ENCODE measurements at places on chromosomes 2 and 18. TPM values are rescaled to one million over a fixed set of nuclear protein-coding genes. Genes with fewer than 3 reads are reported as not detected.
A peak's percentile ranks its signal among the peaks of the same experiment; 100 is the strongest.

- no peaks in the 10 kb centered on the region for H3K27me3 ChIP-seq
- no peak overlapping the region for H3K4me3 ChIP-seq
- no peak for DNase-seq
- no peak overlapping the region for H3K27ac ChIP-seq
- H3K4me1 ChIP-seq = no peaks in the 10 kb centered on the region
Measured at GRCh38 chr18:41906528-41907146, 48.4 kb upstream of the PIK3C3 start.

DNA sequence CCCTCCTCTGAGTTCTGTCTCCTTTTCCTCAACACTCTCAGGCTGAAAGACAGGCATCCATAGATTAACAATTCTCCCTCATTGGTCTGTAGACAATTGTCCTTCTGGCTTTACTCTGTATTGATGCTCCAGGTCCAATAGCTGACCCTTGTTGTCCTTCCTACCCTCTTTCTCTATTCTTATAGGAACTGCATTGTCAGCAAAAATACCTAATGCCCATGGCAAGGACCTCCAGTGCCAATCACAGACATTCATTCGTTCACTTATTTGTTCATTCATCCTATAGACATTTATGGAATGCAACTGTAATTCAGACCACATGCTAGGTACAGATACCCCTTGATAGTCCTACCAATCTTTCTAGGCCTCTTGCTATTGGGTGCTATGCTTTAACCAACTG, 69.8 kb upstream of the DTNA start:
- no peak overlapping the region for H3K4me3 ChIP-seq
- H3K27me3 ChIP-seq = no peaks in the 10 kb centered on the region
- H3K27ac ChIP-seq = no peak overlapping the region
- H3K4me1 ChIP-seq = no peaks in the 10 kb centered on the region
- H3K36me3 ChIP-seq = no peaks in the 10 kb centered on the region

DNA sequence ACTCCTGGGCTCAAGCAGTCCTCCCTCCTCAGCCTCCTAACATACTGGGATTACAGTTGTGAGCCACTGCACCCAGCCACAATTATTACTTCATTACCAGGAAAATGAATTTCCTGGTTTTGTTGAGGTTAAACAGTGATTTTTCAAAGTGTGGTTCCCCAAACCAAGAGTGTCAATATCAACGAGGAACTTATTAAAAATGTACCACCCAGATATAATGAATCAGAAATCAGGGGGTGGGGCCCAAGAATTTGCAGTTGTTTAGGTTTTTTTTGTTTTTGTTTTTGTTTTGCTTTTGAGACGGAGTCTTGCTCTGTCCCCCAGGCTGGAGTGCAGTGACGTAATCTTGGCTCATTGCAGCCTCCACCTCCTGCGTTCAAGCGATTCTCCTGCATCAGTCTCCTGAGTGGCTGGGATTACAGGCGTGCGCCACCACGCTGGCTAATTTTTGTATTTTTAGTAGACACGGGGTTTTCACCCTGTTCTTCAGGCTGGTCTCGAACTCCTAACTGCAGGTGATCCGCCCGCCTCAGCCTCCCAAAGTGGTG, 94.1 kb downstream of the WDSUB1 start:
- H3K4me3 ChIP-seq = no peak overlapping the region
- H3K36me3 ChIP-seq = no peaks in the 10 kb centered on the region
- H3K27me3 ChIP-seq = no peaks in the 10 kb centered on the region
- H3K27ac ChIP-seq = no peak overlapping the region
- no peak for DNase-seq

Gene NT5DC4
- total RNA-seq = not detected

Gene UCN
- 0.25 TPM for total RNA-seq

Gene C2orf49
- 8.2 TPM for total RNA-seq

DNA sequence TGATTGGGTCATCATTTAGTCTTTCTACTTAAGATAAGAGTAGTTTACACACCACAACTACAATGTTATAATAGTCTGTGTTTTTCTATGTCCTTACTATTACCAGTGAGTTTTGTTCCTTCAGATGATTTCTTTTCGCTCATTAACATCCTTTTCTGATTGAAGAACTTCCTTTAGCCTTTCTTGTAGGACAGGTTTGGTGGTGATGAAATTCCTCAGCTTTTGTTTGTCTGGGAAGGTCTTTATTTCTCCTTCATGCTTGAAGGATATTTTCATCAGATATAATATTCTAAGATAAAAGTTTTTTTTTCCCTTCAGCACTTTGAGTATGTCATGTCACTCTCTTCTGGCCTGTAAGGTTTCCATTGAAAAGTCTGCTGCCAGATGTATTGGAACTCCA, 38.0 kb upstream of the SLC16A14 start:
- H3K27ac ChIP-seq = no peak overlapping the region
- no peaks in the 10 kb centered on the region for H3K27me3 ChIP-seq
- H3K36me3 ChIP-seq = no peaks in the 10 kb centered on the region
- no peaks in the 10 kb centered on the region for H3K4me1 ChIP-seq

Gene CCBE1
- 2.6 TPM for total RNA-seq

GRCh38 chr2:140947236-140947635, 1183.6 kb downstream of the LRP1B start:
- no peak for DNase-seq
- H3K36me3 ChIP-seq = no peaks in the 10 kb centered on the region
- no peak overlapping the region for H3K27ac ChIP-seq
- H3K4me1 ChIP-seq = no peaks in the 10 kb centered on the region
- H3K27me3 ChIP-seq = no peaks in the 10 kb centered on the region

Gene RTP5
- not detected for total RNA-seq

Gene RFX8
- total RNA-seq = 0.09 TPM

Gene CYP27C1
- total RNA-seq = 0.08 TPM

DNA sequence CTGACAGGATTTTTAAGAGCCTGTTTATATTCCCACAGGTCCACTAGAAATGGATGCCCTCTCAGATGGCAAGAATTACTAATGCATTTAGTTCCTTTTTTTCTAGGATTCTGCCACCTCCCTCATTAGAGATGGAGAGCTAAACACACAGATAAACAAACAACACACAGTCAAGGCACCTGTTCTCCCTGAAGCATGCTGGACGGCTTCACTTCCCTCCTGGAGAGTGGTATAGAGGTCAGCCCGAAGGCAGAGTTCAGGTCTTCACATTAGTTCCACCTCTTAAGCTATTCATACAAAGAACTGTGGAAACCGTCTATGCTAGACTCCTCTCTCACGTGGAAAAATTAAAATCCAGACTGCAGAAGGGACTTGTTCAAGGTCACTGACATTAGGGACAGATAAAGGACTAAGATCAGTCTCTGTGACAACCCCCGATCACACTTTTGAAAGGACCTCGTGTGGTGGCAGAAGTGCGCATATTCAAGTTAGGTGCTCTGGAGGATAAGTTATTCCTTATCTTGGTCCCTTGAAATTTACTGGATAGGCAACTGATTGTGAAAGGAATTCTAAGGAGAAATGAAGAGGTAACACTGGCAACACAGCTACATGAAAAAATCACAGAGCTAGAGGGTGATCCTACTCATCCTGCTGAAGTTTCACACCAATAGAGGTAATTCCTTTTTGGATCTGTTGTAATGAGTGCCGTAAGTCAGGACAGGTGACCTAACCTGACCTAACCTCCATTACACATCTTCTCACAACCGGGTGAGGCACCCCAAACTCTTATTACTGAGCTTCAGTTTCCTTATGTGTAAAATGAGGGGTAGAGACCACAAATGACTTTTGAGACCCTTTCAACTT, 75.1 kb downstream of the SPRED2 start:
- no peak for DNase-seq
- H3K27ac ChIP-seq = no peak overlapping the region
- no peaks in the 10 kb centered on the region for H3K36me3 ChIP-seq
- no peak overlapping the region for H3K4me3 ChIP-seq
- no peaks in the 10 kb centered on the region for H3K27me3 ChIP-seq

DNA sequence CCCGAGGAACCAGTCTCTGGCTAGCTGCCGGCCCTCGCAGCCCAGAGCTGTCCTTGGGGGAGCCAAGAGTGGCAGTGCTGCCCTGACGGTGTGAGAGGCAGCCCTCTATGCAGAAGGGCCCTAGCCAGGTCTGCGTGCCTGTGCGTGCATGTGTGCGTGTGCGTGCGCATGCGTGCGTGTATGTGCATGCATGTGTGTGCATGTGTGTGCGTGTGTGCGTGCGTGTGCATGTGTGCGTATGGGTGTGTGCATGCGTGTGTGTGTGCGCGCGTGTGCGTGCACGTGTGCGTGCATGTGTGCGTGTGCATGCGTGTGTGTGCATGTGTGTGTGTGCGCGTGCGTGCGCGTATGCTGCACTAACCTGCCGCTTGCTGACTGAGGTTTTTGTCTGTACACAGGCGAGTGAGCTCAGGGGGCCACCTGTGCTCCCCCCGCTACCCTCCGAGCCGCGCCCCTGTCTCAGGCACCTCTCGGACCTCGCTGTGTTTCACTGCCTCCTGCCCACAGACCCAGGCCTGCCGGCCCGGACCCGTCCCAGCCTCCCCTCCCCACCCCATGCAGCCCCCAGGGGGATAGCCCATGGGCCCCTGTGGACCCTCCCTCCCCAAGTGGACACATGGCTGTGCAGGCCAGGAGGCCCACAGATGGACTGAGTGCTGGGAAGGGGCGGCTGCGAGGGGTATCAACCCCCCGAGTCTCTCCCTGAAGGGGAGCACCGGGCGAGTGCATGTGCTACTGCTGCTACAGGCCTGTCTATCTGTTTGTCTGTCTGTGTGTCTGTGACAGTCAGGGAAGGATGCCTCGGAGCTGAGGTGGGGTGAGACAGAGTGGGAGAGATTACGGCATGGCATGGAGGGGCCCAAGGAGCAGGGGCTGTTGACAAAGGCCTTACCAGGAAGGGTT, 31.3 kb downstream of the SPEG start:
- no peaks in the 10 kb centered on the region for H3K4me1 ChIP-seq
- no peaks in the 10 kb centered on the region for H3K36me3 ChIP-seq
- no peak overlapping the region for H3K4me3 ChIP-seq
- no peaks in the 10 kb centered on the region for H3K27me3 ChIP-seq
- DNase-seq = no peak
- H3K27ac ChIP-seq = no peak overlapping the region

- peaks cover 29% of the 10 kb centered on the region for H3K4me1 ChIP-seq
- H3K27ac ChIP-seq = no peak overlapping the region
- H3K36me3 ChIP-seq = no peaks in the 10 kb centered on the region
- DNase-seq = no peak
- H3K4me3 ChIP-seq = no peak overlapping the region
Measured at GRCh38 chr2:127080226-127080937, 26.6 kb downstream of the BIN1 start.

DNA sequence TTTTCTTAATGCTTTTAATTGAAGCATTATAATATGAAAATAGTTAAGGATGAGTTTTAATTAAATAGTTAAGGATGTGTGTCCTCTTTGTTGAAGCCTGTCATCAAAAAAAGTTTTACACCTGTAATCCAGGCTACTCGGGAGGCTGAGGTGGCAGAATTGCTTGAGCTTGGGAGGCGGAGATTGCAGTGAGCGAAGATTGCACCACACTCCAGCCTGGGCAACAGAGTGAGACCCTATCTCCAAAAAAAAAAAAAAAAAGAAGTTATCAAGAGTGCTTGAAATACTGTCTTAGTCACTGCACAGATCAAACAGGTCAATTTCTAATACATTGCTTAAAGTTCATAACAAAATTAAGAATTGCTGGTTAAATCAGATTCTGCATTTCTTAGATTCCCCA, 193.6 kb downstream of the CD226 start:
- no peak overlapping the region for H3K4me3 ChIP-seq
- DNase-seq = no peak
- H3K4me1 ChIP-seq = no peaks in the 10 kb centered on the region
- no peaks in the 10 kb centered on the region for H3K27me3 ChIP-seq
- no peaks in the 10 kb centered on the region for H3K36me3 ChIP-seq

DNA sequence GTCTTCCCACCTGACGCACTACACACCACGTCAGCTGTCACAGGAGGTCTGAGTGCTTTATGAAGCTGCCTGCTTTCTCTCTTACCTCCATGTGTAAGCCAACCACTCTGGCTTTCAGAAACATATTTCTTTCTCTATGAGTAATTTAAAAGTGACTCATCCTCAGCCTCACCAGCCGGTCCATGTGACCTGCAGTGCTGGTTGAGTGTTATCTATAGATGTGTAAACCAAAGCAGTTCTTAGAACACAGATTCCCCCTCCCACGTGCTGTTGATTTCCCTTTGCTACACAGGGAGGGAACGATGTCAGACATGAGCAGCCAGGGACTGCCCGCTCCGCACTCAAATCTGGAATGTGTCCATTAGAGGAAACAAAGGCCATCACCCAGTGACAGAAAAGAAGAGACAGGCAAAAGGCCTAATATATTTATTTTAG, 157.8 kb downstream of the BCL2 start:
- no peak for DNase-seq
- no peak overlapping the region for H3K4me3 ChIP-seq
- H3K36me3 ChIP-seq = no peaks in the 10 kb centered on the region
- peak overlapping the region; percentile 3 for H3K27ac ChIP-seq
- H3K27me3 ChIP-seq = no peaks in the 10 kb centered on the region

Gene TNS1
- total RNA-seq = 91.6 TPM

- H3K27me3 ChIP-seq = no peaks in the 10 kb centered on the region
- no peaks in the 10 kb centered on the region for H3K36me3 ChIP-seq
Measured at GRCh38 chr2:219592736-219593135, 4.9 kb upstream of the STK11IP start.

DNA sequence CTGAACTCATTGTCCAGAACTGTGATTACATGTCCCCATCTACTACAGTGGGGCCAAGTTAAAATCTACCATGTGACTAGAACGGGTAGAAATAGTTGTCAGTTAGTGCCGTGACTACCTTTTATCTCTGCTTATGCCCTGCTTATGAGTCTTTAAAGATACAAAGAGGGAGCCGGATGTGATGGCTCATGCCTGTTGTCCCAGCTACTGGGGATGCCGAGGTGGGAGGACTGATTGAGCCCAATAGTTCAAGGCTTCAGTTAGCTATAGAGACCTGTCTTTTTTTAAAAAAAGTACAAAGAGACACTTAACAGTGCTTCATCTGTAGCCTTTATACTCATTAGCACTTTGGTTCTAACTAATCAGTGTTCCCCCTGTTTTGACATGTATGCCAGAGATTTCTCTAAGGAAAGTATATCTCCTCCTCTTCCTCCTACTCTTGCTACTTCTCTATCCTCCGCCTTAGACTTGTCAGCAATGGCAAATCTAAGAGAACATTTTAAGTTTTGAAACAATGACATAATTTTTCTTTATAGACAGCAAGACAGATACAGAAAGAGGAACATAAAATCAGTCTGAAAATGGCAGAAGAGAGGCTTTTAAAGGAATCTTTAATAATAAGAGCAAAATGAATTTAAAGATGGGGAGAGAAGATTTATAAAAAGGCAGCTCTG, 45.0 kb downstream of the NBEAL1 start:
- no peaks in the 10 kb centered on the region for H3K27me3 ChIP-seq
- no peak overlapping the region for H3K27ac ChIP-seq
- no peaks in the 10 kb centered on the region for H3K4me1 ChIP-seq

Data from liver (tissue), 10 donors.